ENCODE measurements at places on chromosomes 5 and 9. TPM values are rescaled to one million over a fixed set of nuclear protein-coding genes. Genes with fewer than 3 reads are reported as not detected.
A peak's percentile ranks its signal among the peaks of the same experiment; 100 is the strongest.

- no peaks in the 10 kb centered on the region for H3K27me3 ChIP-seq
- DNase-seq, result no peak
- H3K27ac ChIP-seq, result no peak overlapping the region
- no peaks in the 10 kb centered on the region for H3K36me3 ChIP-seq
Measured at GRCh38 chr5:150318613-150319483, 16.1 kb upstream of the ARSI start.

The RORB gene
- 2.1 TPM for total RNA-seq

GRCh38 chr9:76962732-76963131, 56.7 kb upstream of the FOXB2 start:
- H3K27me3 ChIP-seq, result no peaks in the 10 kb centered on the region
- H3K4me3 ChIP-seq, result no peak overlapping the region
- H3K4me1 ChIP-seq, result no peaks in the 10 kb centered on the region
- H3K27ac ChIP-seq, result no peak overlapping the region
- no peaks in the 10 kb centered on the region for H3K36me3 ChIP-seq

The TCF7 gene
- 5.3 TPM for total RNA-seq

GRCh38 chr5:58640011-58640410, 57.1 kb downstream of the RAB3C start:
- no peaks in the 10 kb centered on the region for H3K36me3 ChIP-seq
- H3K27ac ChIP-seq, result no peak overlapping the region
- H3K4me1 ChIP-seq, result no peaks in the 10 kb centered on the region
- DNase-seq, result no peak

GRCh38 chr9:133349965-133350616, 2.1 kb downstream of the RPL7A start:
- H3K27ac ChIP-seq, result no peak overlapping the region
- peaks cover 45% of the 10 kb centered on the region for H3K36me3 ChIP-seq
- DNase-seq, result no peak
- H3K27me3 ChIP-seq, result no peaks in the 10 kb centered on the region

DNA sequence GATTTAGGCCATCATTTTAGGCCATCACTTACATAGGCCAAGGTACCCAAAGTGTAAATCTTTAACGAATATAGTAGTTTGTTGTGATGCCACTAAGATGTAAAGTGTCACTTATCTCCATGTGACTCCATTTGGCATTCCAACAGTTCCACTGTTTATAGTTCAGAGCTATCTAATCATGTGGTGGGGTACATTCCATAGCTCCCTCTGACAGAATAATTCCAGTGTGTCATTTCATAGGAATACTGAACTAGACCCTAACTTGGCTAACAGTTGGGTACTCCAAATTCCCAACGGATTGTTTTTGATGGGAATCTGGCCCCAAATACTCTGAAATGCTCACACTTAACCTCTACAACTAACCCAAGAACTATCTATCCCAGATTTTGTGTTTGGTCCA, 76.7 kb upstream of the FST start:
- DNase-seq, result no peak
- no peak overlapping the region for H3K4me3 ChIP-seq
- no peaks in the 10 kb centered on the region for H3K27me3 ChIP-seq
- H3K27ac ChIP-seq, result no peak overlapping the region
- H3K36me3 ChIP-seq, result no peaks in the 10 kb centered on the region

The CLIC3 gene
- total RNA-seq, result 41.9 TPM

- H3K36me3 ChIP-seq, result no peaks in the 10 kb centered on the region
- no peaks in the 10 kb centered on the region for H3K27me3 ChIP-seq
- H3K4me1 ChIP-seq, result peaks cover 85% of the 10 kb centered on the region
- H3K4me3 ChIP-seq, result no peak overlapping the region
- peak overlapping the region; percentile 42 for H3K27ac ChIP-seq
Measured at GRCh38 chr9:2026220-2026997, 11.3 kb downstream of the SMARCA2 start.

The GNA14 gene
- total RNA-seq, result 6.0 TPM

- no peaks in the 10 kb centered on the region for H3K27me3 ChIP-seq
- no peak for DNase-seq
- no peak overlapping the region for H3K4me3 ChIP-seq
- no peak overlapping the region for H3K27ac ChIP-seq
Measured at GRCh38 chr9:98021306-98022040, 35.1 kb upstream of the NANS start.

DNA sequence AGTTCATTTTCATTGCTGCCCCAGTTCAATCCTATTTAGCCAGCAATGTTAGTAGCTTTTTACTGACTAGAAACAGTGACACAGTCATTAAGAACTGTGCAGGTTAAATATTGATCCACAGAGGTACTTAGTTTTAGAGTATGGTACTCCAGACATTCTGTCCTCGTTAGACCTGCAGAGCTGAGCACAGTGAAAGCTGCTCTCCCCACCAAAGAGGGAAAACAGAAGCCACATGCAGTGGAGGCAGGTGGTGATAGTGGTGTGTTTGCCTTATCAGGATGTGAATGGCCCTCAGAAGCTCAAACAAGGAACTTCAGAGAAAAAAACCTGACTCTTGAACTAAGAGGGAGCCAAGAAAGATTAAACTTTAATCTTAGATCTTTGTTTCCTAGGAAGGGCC, 75.5 kb downstream of the UNC13B start:
- peak overlapping the region; percentile 43 for H3K27ac ChIP-seq
- peak; percentile 76 for DNase-seq
- peaks cover 12% of the 10 kb centered on the region for H3K4me1 ChIP-seq
- no peaks in the 10 kb centered on the region for H3K36me3 ChIP-seq
- H3K4me3 ChIP-seq, result peak overlapping the region; percentile 45

DNA sequence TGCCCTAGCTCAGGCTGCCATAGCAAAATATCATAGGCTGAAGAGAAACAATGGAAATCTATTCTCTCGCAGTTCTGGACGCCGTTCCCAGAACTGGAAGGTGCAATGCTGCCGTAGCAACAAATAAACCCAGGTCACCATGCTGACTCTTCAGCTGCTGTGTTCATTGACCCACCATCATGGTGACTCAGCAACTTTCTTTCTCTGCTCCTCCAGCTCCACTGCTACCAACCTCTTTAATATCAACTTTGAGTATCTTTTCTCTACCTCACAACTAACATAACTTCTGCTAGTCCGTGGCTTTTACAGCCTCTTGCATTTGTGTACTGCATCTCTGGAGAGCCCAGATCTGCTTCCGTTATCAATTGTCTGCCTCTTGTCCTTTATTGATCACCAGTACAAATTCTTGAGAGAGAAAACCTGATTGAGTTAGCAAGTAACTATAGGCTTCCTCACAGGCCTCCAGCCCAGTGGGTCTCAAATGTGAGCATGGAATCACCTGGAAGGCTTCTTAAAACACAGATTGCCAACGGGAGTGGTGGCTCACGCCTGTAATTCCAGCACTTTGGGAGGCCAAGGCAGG, 47.3 kb upstream of the SLC30A5 start:
- no peak overlapping the region for H3K4me3 ChIP-seq
- no peak overlapping the region for H3K27ac ChIP-seq
- H3K27me3 ChIP-seq, result no peaks in the 10 kb centered on the region
- peaks cover 5% of the 10 kb centered on the region for H3K4me1 ChIP-seq
- no peak for DNase-seq

DNA sequence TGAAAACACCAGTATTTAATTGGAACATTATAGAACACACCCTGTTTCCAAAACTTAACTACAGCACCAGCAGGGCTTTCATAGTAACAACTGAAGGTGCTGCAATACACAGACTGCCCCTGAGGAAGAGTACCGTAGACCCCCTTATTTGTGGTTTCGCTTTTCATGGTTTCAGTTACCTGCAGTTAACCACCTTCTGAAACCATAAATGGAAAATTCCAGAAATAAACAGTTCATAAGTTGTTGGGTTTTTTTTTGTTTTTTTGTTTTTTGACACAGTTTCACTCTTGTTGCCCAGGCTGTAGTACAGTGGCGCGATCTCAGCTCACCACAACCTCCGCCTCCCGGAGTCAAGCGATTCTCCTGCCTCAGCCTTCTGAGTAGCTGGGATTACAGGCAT, 9.5 kb upstream of the GLDC start:
- H3K36me3 ChIP-seq, result no peaks in the 10 kb centered on the region
- H3K27me3 ChIP-seq, result no peaks in the 10 kb centered on the region
- no peak overlapping the region for H3K4me3 ChIP-seq
- no peak for DNase-seq
- H3K27ac ChIP-seq, result no peak overlapping the region

DNA sequence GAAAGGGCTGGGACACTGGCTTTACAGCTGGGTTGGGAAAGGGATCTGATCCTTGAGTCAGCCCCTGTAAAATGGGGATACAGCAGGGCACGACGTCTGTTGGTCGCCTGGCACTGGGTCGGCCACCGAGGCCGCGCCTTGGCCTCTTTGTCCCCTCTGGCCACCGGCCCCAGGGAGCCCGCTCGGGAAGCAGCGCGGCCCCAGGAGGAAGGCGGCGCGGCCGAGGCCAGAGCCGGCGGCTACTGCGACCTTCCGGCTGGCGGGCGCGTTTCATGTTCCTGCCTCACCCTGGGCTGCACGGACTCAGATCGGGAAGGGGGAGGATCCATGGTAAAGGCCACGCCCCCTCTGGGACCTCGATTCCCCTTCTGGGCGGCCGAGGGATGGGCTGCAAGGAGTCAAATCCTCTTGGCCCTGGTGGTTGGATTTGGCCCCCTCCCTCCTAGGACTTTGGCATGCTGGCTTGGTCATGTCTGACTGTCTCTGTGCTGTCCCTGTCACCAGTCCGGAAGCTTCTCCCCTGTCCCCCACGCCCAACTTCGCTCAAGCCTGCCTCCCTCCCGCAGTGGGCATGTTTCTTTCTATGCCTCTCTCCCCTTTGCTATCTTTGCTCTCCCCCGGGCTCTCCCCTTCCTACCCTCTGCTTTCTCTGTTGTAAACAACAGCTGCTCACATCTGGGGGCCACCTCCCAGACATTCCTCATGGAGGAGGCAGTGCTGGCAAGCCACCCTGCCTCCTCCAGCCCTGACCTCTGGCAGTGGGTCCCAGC, 25.8 kb downstream of the FPGS start:
- DNase-seq, result peak; percentile 91
- peak overlapping the region; percentile 96 for H3K27ac ChIP-seq
- H3K36me3 ChIP-seq, result peaks cover 31% of the 10 kb centered on the region
- no peak overlapping the region for H3K4me3 ChIP-seq
- H3K27me3 ChIP-seq, result no peaks in the 10 kb centered on the region

DNA sequence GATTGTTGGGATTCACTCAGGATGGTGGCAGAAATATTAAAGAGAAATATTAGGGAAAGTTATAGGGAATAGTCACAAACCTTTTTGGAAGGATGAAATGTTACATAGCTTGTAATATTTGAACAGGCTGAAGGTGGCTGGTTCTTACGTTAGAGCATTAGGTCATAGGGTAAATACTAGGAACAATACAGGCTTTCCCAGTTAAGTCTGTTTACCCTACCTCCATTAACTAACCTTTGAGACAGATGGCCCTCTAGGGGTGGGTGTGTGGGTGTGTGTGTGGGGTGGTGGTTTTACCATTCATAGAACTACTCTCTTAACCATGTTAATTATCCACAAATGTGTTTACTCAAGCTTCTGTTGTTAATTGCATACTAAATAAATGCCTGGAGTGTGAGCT, 94.3 kb upstream of the STK32A start:
- no peaks in the 10 kb centered on the region for H3K27me3 ChIP-seq
- H3K4me3 ChIP-seq, result no peak overlapping the region
- H3K27ac ChIP-seq, result no peak overlapping the region
- H3K36me3 ChIP-seq, result no peaks in the 10 kb centered on the region
- DNase-seq, result no peak
- no peaks in the 10 kb centered on the region for H3K4me1 ChIP-seq

DNA sequence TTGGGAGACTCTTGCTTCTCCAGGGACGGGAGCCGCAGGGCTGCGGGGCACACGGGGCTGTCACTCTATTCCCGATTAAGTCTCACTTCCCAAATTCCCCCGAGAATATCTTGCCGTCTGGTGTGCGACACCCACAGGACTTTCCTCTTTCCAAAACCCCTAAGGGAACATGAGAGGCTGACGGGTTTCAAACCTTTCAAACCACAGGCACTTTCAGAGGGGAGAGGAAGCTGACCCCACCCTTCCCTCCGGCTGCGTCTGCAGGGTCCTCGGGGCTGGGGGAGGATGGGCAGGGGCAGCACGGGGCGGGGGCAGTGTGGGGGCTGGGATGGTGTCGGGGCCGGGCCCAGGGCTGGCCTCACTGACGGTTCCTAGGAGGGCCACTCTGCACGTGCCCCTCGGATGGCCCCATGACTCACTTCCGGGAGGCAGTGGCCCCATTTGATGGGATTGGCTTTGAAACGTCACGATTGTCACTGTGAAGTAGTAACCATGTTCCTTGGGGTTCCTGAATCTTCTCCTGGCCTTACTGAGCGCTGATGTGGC, 38.2 kb downstream of the SLC9A3 start:
- no peaks in the 10 kb centered on the region for H3K27me3 ChIP-seq
- peak; percentile 61 for DNase-seq
- no peaks in the 10 kb centered on the region for H3K4me1 ChIP-seq
- H3K36me3 ChIP-seq, result no peaks in the 10 kb centered on the region

- H3K27ac ChIP-seq, result no peak overlapping the region
- no peak for DNase-seq
- no peak overlapping the region for H3K4me3 ChIP-seq
- no peaks in the 10 kb centered on the region for H3K4me1 ChIP-seq
Measured at GRCh38 chr9:27371382-27371781, 74.4 kb upstream of the EQTN start.

- H3K36me3 ChIP-seq, result no peaks in the 10 kb centered on the region
- H3K27me3 ChIP-seq, result no peaks in the 10 kb centered on the region
- no peak overlapping the region for H3K4me3 ChIP-seq
- no peak for DNase-seq
- no peaks in the 10 kb centered on the region for H3K4me1 ChIP-seq
Measured at GRCh38 chr9:121411993-121412392, 41.9 kb upstream of the STOM start.

- H3K4me3 ChIP-seq, result no peak overlapping the region
- H3K4me1 ChIP-seq, result no peaks in the 10 kb centered on the region
- H3K27ac ChIP-seq, result no peak overlapping the region
- H3K36me3 ChIP-seq, result no peaks in the 10 kb centered on the region
- no peak for DNase-seq
Measured at GRCh38 chr5:121695307-121695706, 156.4 kb upstream of the FTMT start.

DNA sequence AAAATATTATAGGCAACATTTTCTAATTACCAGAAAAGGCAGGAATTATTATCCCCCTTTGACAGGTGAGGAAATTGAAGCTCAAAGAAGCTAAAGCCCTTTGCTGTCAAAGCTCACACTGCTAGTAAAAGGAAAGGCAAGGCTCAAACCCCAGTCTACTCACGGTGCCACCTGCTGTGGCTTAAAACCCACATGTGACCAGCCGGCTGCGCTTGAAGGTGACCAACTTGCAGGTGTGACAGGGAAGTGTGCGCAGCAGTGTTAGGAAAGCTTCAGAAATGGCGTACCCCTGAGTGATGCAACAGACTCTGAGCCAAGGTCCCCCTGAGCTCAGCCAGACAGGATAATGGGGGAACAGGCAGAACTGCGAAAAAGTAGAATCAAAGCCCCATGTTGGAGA, 45.2 kb downstream of the PAX5 start:
- no peaks in the 10 kb centered on the region for H3K27me3 ChIP-seq
- peaks cover 9% of the 10 kb centered on the region for H3K4me1 ChIP-seq
- DNase-seq, result no peak
- no peak overlapping the region for H3K4me3 ChIP-seq

- no peaks in the 10 kb centered on the region for H3K4me1 ChIP-seq
- no peak overlapping the region for H3K4me3 ChIP-seq
- H3K36me3 ChIP-seq, result no peaks in the 10 kb centered on the region
- H3K27ac ChIP-seq, result no peak overlapping the region
- no peak for DNase-seq
Measured at GRCh38 chr9:82923092-82923911, 139.6 kb downstream of the RASEF start.

Data from upper lobe of left lung (tissue), 6 donors.